Mucosa of descending colon (tissue), 3 donors: ENCODE measurements at places on chromosomes 4 and X.

GRCh38 chr4:1622238-1622637, 61.9 kb downstream of the FAM53A start:
- no peak for DNase-seq

- DNase-seq, result no peak
Observed at GRCh38 chr4:128854433-128854832, 44.9 kb downstream of the JADE1 start.

- DNase-seq, result no peak
Observed at GRCh38 chr4:6157926-6158325, 42.4 kb downstream of the JAKMIP1 start.

GRCh38 chr4:6986781-6987587, 56.2 kb upstream of the TADA2B start:
- DNase-seq, result peak; percentile 98

GRCh38 chr4:4762909-4763821, 96.3 kb upstream of the MSX1 start:
- no peak for DNase-seq

DNA sequence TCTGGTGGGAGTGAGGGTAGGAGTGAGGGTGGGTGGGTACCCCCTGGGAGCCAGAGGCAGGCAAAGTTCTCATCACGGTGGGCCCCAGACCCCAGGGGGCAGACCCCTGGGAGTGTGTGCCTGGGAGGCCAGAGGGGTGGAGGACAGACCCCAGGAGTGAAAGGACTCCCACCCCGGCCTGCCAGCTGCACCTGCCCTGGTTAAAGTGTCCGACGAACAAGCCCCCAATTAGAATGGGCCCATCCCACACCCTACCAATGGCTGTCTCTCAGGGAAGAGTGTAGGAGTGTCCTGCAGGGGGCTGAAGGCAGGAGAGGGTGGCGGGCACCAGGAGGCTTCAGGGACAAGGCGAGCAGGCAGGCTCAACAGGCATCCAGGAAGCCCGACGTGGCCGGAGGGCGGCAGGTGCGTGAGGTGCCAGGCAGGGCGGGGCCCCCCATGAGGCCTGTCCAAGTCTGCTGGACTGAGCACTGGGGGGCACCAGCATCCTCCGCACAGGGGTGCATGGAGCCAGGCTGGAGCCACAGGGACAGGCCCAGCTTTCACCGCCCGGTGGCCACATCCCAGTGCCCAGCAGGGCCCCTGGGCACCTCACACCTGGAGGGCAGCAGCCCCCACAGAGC, 8.7 kb downstream of the PDE6B start:
- DNase-seq, result no peak

GRCh38 chrX:100980608-100981497, 11.3 kb downstream of the ARL13A start:
- no peak for DNase-seq

GRCh38 chr4:65651751-65652150, 18.5 kb downstream of the EPHA5 start:
- DNase-seq, result no peak

GRCh38 chrX:85111347-85111746, 107.7 kb downstream of the APOOL start:
- DNase-seq, result no peak

DNA sequence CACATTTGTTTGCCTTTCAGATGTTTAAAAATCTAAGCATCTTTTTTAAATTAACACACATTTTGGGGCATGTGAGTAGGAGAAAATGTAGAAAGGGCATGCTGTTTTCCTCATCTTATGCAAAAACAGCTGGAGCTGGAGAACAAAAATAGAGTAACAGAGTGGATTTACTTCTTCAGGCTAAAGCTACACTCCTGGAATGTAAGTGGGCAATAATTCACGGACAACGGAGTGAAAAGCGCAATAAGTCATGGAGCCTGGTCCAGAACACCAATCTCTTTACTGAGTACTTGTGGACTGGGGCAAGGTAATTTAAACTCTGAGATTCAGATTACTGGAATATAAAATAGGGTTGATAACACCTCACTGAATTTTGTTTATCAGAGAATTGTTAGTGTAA, 1018.8 kb upstream of the HS3ST1 start:
- DNase-seq, result no peak

DNA sequence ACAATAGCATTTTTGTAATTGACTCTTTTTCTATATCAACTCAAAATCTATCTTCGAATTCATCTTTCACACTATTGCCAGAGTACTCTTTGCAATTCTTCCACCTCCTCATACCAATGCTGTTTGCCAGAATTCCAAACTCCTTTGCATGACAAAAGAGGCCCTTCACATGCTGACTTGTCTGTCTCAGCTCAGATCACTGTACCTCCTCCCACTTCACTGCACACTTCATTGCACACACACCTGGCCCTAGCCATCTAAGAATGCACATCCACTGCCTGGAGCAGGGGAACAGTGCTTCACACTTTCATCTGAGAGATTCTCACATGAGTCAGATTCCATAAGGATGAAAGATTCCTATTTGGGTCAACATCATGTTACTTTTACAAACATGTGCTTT, 56.5 kb downstream of the PRDM5 start:
- no peak for DNase-seq

GRCh38 chr4:93747220-93747619, 81.3 kb upstream of the ATOH1 start:
- DNase-seq, result no peak

DNA sequence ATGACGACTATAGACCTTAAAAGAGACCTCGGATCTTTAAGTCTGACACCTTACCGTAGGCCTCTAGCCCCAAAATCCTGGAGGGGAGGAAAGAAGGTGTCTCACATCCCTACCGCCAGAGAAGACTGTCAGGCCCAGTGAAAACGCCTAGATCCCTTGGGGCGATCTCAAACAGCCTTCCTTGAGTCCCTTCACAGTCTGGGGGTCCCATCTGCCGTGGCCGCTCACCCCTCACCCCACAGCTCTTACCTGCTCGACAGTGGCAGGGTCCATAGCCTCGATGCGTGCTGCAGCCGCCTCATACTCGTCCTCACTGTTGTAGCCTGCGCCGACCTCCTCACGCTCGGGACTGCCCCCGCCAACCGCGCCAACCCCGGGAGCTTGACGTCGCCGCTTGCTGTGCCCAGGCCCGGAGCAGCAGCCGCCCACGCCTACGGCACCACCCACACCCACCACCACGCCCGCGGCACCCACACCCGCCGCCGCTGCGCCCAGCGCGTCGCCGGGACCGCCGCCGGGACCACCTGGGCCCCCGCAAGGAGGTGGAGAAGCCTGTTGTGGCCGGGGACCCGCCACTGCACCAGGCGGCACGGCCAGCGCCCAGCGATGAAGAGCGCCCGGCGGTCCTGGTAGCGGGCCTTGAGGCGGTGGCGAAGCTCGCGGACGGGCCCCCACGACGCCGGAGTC, 536 bp downstream of the OTUD5 start:
- peak; percentile 72 for DNase-seq

DNA sequence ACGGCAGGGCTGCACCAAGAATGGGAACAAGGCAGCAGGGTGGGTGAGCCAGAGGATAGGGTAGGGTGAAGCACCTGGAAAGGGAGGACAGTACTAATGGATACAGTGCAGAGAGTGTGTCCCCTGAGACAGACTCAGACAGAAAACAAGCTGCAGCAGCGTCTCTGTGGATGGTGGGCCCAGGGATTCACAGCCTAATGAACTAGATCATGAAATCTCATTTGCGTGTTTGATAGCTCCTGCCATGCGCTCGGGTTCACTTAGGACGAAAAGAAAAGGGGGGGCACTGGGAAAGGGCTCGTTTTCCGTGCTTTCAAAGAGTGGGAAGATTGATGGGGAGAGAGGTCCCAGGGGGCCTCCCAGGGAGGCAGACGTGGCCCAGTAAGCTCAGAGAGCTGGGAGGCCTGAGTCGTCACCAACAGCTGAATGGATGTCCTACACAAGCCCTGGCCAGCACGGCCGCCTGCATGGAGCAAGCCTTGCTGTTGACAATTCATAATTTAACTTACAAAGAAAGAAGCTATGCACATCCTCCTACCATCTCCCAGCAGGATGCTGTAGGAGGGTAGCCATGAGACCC, 446.9 kb downstream of the BCOR start:
- no peak for DNase-seq

DNA sequence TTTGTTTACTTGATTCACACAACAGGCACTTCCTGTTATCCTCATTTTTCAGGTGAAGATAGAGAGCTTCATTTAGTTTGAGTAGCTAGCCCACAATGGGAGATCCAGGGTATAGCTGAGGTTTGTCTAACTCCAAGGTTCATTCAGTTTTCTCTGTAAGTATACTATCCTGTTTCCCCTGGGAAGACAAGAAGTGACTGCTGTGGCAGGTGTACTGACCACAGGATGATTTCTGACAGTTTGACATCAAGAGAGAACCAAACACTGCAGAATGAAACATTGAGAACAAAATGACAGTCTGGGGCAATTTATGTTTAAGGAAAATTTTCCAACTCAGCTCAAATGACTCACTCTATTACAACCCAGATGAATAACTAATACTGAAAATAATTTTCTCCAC, 958.0 kb downstream of the STPG2 start:
- DNase-seq, result no peak

DNA sequence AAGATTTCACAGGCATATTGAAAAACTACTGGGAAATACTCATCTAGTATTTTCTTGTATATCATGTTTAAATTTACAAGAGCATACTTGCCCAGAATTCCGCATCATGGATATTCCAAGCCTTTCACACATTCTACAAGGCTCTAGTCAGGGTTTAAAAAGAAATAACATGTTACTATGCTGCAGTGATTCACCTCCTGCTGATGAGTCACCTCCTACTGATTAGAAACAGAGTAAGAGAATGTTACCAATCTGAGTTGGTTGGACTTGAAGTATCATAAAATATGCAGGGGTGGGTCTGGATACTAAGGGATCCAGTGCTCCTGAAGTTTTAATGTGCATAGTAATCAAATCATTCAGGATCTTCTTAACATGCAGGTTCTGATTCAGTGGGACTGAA, 192.0 kb upstream of the ANK2 start:
- DNase-seq, result no peak

GRCh38 chr4:145181091-145181501, 707 bp upstream of the OTUD4 start:
- no peak for DNase-seq

DNA sequence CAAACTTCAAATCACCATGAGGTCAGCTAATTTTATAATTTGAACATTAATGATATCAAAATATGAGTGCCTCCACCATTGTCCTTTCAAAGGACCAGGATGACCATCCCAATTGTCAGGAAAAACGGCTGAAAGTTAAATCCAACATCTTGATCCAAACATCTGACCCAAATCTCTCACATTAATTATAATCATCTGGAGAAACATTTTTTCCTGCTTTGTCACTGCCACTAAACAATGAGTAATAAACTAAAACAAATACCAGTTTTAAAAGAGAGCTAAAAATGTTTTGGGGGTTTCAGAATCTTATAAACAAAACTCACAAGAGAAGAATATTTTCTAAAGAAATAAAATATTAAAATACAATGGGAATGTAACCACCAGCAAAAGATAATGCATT, 45.7 kb upstream of the NDST4 start:
- no peak for DNase-seq

DNA sequence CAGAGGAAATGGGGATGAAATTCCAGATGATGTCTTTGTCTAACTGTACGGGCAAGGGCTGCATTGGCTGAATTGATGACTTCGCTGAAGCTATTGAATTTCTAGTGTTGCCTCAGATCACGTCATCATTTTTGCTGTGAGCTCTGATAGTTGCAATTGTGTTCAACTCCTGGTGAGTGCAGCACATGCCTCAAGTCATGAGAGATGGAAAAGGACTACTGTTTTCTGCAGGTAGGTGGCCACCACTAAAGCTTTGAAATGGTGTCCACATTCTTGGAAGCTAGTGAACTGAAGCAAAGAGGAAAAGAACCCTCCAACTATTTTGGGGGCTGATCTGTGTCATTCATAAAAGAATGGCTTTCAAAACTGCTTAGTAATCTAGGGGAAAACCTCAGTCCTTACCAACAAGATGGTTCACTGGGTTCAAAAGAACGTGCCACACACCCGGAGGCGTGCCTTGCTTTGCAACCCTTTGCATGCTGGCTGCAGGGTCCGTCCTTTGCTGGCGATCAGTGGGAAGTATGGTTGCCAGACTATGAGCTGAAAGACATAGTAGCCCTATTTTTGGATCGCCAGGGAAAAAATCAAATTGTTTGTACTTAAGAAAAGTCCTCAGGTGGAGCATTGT, 88.1 kb upstream of the STOX2 start:
- DNase-seq, result no peak

DNA sequence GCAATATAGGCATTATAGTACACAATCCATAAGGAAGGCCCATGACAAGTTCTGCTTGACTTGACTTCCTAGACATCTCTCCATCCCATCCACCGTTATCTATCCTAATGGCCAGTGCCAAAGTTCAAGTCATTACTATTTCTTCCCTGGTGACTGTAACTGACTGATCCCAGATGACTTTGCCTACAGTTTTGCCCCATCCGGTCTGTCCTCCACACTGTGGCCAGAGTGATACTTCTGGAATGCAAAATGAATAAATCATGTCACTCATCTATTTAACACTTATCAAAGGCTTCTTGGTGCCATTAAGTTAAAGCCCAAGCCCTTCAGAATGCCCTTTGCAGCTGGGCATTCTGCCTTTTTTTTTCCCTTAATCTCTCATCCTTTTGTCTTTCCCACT, 130.8 kb downstream of the PPARGC1A start:
- DNase-seq, result no peak

- no peak for DNase-seq
Observed at GRCh38 chr4:162265802-162266201, 102.0 kb upstream of the FSTL5 start.

DNA sequence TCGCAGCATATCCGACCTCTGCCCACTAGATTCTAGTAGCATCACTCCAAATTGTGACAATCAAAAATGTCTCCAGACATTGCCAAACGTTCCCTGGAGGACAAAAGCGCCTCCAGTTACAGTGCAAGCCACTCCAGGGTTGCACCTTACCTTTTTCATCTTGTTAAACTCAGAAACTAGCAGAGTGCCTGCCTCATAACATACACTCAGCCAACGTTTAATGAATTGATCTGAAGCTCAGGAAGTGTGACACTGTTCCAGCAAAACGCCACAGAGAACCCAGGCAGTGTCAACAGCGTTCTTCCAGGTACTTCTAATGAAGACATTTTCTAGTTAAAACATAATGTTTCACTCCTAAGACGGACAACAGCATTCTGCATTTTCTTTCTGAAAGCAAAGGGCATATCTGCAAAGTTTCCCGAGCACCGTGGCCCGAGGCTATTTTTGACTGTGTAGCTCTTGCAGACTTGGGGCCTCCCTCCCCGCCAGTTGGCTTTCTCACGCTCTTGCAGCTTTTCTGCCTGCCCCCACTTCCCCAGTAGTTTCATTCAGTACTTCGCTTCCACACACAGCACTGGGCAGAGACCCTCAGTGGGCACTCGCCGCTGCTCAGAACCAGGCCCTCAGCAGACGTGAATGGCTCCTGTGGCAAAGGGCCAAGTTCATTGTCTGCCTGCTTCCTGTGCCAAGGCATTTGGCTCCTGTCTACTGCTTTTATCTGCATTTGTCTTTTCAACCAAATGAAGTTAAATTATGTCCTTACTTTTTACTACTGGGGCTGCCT, 133.4 kb upstream of the TTC29 start:
- peak; percentile 3 for DNase-seq
